ACHN (cell line): ENCODE measurements at places on chromosomes 5 and 9.

DNA sequence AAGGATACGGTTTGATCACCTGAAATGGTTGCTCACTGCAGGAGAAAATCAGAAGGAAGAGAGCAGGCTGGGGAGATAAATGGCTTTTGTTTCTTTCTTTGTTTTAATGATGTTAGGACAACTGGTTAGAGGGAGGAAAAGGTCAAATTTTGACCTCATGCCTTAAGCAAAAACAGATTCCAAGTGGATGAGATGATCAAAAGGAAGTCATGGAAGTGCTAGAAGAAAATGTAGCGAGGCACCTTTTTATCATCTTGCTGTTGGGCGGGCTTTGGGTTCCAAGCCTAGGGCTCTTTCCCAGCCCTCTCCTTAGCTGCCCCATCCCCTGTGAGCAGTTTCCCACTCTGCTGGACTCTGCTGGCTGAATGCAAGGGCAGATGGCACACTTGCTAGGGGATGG lies 127.9 kb downstream of the ADAMTS2 start:
- no peak for DNase-seq

GRCh38 chr9:77987880-77988525 lies 43.6 kb downstream of the GNAQ start:
- no peak for DNase-seq

DNA sequence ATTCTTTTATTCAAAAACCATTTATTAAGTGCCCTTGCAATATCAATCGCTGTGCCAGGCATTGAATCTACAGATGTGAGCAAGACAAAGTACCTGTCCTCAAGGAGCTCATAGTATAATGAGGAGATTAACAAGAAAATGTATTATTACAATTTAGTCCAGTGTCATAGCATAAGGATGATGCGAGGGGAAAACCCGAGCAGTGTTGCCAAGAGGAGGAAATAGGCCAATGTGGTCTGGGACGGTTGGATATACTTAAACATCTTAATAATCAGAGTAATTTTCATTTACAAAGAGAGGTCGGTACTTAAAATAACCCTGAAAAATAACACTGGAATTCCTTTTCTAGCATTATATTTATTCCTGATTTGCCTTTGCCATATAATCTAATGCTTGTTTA lies 18.5 kb downstream of the CD274 start:
- no peak for DNase-seq

- DNase-seq = no peak
Measured at GRCh38 chr9:130638284-130639123, 25.9 kb upstream of the PRDM12 start.
